ENCODE measurements at places on chromosomes 1 and 21. TPM values are rescaled to one million over a fixed set of nuclear protein-coding genes. Genes with fewer than 3 reads are reported as not detected.

Gene RAP1GAP
- 41.4 TPM for total RNA-seq

Gene CLCNKB
- 1.9 TPM for total RNA-seq

DNA sequence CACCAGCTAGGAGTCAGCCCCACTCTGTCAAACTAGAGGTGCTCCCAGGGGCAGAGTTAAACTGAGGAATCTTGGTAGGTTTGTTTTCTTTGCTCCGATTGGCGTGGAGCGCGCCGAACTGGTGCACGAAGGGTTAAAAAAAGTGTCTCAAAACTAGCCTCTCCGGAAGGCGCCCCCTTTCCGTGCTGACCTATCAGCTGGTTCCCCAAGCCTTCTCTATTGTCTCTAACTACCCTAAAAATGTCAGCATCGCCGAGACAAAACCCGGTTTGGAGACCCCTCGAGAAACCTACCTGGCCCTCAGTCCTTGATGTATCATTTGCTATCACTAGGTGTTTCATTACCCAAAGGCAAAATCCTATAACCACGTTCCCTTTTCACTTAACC, 2.2 kb downstream of the TGFB2 start:
- H3K27ac ChIP-seq: peak overlapping the region; percentile 12
- H3K36me3 ChIP-seq: no peaks in the 10 kb centered on the region
- H3K4me3 ChIP-seq: peak overlapping the region; percentile 48
- DNase-seq: peak; percentile 84
- peaks cover 2% of the 10 kb centered on the region for H3K4me1 ChIP-seq
- H3K27me3 ChIP-seq: no peaks in the 10 kb centered on the region

GRCh38 chr1:10687782-10688408, 108.6 kb downstream of the CASZ1 start:
- peak overlapping the region; percentile 84 for H3K27ac ChIP-seq
- no peak overlapping the region for H3K4me3 ChIP-seq
- H3K27me3 ChIP-seq: no peaks in the 10 kb centered on the region
- DNase-seq: no peak

- H3K4me3 ChIP-seq: no peak overlapping the region
- no peaks in the 10 kb centered on the region for H3K4me1 ChIP-seq
- H3K36me3 ChIP-seq: no peaks in the 10 kb centered on the region
- no peaks in the 10 kb centered on the region for H3K27me3 ChIP-seq
- no peak for DNase-seq
These were observed 433.6 kb upstream of the ZP4 start for GRCh38 chr1:238324211-238324864.

DNA sequence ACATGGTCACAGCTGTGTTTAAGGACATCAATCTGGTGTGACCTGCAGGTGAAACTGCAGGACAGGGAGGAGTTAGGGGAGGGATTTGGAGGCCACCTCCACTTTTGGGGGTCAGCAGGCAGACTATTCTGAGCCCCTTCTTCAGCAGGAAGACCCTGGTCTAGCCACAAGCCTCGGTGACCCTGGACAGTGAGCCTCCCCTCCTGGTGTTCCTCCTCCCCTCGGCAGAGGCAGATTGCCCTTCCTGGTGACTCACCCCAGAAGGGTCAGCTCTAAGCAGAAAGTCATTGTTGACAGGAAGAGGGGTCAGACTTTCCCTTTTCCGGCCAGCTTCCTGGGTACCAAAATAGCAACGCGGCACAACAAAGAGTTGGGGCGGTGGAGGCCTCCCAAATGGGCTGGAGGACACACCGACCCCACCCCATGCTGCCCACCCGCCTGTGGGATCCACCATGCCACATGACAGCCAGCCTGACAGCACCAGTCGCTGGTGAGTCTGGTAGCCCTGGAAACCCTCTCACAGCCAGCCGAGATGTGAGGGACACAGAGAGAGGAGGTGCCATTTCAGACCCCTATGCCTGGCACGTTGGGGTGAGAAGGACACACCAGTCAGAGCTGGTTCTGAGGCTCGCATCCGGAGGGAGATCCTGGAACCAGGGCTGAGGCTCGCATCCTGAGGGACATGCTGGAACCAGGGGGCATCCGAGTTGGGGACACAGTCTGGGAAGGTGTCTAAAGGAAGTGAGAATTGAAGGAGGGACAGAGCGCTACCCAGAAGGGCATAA, 14.7 kb upstream of the CSF1 start:
- no peaks in the 10 kb centered on the region for H3K36me3 ChIP-seq
- peak; percentile 26 for DNase-seq
- no peaks in the 10 kb centered on the region for H3K4me1 ChIP-seq
- no peaks in the 10 kb centered on the region for H3K27me3 ChIP-seq
- H3K4me3 ChIP-seq: no peak overlapping the region
- H3K27ac ChIP-seq: peak overlapping the region; percentile 5

- DNase-seq: no peak
- H3K4me3 ChIP-seq: no peak overlapping the region
- H3K36me3 ChIP-seq: no peaks in the 10 kb centered on the region
- H3K4me1 ChIP-seq: peaks cover 4% of the 10 kb centered on the region
These were observed 86.4 kb downstream of the BCAR3 start for GRCh38 chr1:93595266-93595665.

DNA sequence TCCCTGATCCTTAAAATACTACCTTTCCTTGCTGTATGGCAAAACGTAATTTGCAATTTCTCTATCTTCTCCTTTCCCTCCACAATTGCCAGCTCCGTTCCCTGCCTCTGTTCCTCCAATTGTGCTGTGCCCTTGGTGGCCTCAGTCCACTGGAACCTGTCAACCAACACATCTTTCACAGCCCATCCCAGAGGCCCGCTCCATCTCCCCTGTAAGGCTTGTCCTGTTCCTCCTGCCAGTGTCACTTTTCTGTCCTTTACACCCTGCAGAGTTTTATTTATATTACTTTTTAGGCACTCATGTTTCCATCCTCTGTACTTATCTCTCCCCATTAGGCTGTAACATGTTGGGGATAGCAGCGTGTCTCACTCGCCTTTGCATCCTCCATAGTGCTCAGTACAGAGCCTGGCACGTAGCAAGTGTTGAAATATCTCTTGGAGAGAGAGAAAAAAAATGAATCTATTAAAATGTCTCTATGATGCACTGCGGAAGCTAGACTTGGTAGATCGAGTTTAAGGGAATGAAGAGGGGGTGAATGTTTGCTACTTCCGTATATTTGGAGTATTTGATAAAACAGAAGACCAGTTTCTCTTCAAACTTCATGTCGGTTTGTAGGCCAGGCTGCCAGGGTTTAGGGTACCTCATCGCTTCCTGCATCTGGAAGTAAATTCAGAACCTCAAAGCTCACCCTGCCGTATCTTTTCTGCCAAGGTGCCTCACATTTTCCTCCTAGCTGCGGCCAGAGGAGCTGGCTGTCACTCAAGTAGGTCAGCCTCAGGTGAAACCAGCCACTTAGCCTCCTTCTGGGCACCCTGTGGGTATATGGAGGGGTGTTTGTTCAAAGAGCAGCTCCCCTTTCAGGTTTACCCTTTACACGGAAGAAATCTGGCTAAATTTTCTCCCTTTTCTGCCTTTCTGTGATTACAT, 303.8 kb downstream of the TM2D1 start:
- no peaks in the 10 kb centered on the region for H3K27me3 ChIP-seq
- no peak overlapping the region for H3K27ac ChIP-seq
- peaks cover 6% of the 10 kb centered on the region for H3K4me1 ChIP-seq

Gene VWA1
- 72.6 TPM for total RNA-seq

DNA sequence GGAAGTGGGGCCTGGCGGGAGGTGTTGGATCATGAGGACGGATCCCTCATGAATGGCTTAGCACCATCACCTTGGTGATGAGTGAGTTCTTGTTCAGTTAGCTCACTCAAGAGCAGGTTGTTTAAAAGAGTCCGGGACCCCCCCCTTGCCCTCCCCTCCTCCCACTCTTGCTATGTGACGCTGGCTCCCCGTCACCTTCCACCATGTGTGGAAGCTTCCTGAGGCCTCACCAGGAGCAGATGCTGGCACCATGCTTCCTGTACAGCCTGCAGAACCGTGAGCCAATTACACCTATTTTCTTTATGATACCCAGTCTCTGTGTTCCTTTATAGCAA, 3.0 kb upstream of the SLC19A1 start:
- H3K4me1 ChIP-seq: no peaks in the 10 kb centered on the region
- H3K36me3 ChIP-seq: no peaks in the 10 kb centered on the region
- H3K4me3 ChIP-seq: no peak overlapping the region
- no peak for DNase-seq
- no peaks in the 10 kb centered on the region for H3K27me3 ChIP-seq

Measured in lung (tissue), 17 donors.